ENCODE measurements at places on chromosomes 11 and 22.

- no peak for DNase-seq
Measured at GRCh38 chr22:28282405-28283067, 363.5 kb upstream of the PITPNB start.

- no peak for DNase-seq
Measured at GRCh38 chr22:45911601-45912271, 65.2 kb downstream of the WNT7B start.

DNA sequence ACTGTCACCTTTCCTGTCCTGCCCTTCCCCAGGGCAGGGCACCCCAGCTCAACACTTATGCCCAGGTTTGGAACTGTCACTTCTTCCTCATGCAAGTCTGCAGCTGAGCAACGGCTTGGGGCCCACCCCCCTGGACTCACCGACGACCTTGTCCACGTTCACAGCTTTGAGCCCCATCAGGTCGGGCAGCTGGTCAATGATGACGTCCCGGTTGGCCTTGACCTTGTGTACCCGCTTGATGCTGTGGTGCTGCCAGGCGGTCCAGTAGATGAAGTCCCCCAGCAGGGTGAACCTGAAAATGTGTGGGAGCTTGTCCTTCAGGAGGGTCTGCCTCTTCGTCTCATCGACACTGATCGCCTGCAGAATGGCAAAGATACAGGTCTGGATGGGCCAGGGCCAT lies 135.0 kb downstream of the CRYBB2 start:
- no peak for DNase-seq

DNA sequence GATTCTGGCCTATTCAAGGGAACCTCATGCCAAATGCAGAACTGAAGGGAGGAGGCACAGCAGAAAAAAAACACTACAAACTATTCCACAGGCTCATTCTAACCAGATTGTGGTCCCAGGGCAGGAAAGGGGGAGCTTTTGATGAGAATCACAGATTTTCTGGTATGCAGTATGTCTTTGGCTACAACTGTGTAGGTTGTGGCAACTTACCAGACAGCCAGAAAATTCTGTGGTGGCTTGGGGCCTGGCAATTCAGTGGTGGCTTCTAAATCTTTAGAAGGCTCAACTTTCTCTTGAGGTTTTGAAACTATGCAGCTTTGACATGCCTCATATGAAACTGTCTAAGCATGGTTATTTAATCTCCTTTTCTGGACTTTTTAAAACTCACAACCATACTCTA lies 850.8 kb upstream of the CCDC90B start:
- no peak for DNase-seq

- DNase-seq, result no peak
Measured at GRCh38 chr22:41828516-41828915, 4.4 kb upstream of the SREBF2 start.

- peak; percentile 61 for DNase-seq
Measured at GRCh38 chr22:35540595-35541253, at the start of gene RASD2. Gene RASD2, plus strand, starts transcription at chr22:35540831. Its CDS starts 5,979 bp downstream, at chr22:35546810.

- DNase-seq, result no peak
Measured at GRCh38 chr11:59857439-59858434, 8.6 kb downstream of the TCN1 start.

- DNase-seq, result peak; percentile 67
Measured at GRCh38 chr11:69888483-69889181, 69.4 kb upstream of the FGF3 start.

GRCh38 chr11:75369560-75370255 lies 18.2 kb upstream of the ARRB1 start:
- DNase-seq, result no peak

DNA sequence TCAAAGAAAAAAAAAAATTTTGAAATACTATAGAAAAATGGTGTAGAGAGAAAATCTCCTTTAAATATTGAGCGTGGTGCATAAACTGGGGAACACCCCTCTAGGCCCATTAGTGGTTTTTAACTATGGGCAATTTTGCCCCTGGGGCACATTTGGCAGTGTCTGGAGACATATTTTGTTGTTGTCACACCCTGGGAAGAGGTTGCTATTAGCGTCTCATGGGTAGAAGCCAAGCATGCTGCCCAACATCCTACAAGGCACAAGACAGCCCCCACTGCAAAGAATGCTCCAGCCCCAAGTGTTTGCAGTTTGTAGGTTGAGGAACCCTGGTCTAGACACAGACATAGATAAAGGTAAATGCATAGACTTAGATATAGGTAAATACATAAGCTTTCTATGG lies 92.6 kb downstream of the KIAA1671 start:
- DNase-seq, result no peak

GRCh38 chr11:117820071-117820470 lies 4.5 kb downstream of the FXYD2 start:
- no peak for DNase-seq

GRCh38 chr11:58621586-58622262 lies 741 bp upstream of the CNTF start:
- no peak for DNase-seq

GRCh38 chr22:23564276-23564675 lies 15.8 kb downstream of the IGLL1 start:
- no peak for DNase-seq

DNA sequence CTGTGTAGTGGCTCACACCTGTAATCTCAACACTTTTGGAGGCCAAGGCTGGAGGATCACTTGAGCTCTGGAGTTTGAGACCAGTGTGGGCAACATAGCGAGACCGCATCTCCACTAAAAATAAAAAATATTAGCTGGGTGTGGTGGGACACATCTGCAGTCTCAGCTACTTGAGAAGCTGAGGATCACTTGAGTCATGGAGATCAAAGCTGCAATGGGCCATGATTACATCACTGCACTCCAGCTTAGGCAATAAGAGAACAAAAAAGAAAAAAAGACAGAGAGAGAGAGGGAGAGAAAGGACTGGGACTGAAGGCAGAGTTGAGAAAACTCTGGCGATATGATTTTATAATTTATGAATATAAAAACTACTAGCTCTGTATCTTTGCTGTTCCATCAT lies 473.1 kb downstream of the LRRC4C start:
- no peak for DNase-seq

DNA sequence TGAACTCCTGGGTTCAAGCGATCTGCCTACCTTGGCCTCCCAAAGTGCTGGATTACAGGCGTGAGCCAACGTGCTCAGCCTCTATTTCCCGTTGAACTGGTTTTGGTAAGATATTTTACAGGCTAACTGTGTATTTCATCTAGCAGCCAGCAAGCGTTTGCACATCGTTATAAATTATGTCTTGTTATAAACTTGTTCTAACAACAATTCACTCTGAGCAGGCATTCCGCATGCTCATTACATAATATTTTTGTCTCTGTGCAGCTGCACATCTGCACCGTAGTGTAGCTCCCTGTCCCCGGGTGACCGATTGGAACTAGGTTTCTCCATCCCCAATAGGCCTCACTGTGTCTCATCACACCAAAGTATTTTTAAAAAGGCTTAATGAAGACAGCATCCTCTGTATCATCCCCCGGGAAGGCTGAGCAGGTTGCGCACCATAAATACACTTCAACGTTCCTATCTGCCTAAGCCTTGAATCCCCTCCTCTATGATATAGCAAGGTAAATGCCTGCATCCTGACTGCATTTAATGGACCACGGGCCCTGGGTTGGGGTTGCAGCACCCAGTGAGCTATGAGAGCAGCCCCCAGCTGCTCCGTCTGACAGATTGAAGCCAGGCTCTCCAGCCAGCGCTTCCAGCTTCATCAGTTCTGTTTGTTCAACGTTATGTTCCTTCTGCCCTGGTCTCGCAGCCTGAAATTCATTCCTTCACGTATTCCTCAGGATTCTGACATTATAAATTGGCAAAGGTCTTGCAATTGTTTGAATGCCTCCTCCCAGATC lies 47.7 kb downstream of the TST start:
- no peak for DNase-seq

GRCh38 chr11:94934362-94934761 lies 39.0 kb downstream of the CWC15 start:
- DNase-seq, result no peak

DNA sequence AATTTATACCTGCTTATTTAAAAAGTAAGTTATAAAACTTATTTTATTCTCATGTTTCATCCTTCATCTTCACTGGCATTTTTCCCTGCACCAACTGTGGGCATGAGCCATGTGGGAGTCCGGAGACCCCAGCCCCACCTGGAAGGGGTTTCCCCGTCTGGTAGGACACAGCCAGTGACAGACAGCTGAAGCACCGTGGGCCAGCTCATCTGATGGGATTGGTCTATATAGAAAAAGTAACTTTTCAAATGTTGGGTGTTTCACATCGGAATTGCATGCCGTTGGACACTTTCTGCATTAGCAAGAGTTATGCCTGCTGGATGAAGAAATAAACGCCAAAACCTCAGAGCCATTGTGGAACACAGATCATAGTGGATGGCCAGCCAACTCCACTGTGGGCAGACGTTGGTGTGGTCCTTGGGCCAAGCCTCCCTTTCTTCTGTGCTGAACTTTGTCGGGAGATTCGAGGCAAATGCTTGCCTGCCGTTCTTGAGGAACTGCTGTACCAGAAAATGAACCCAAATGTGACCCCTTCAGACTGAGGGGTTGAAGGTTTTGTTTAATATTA lies 1329.3 kb downstream of the TBC1D22A start:
- no peak for DNase-seq

GRCh38 chr11:31814176-31814868 lies 3.2 kb upstream of the PAX6 start:
- no peak for DNase-seq

GRCh38 chr22:44256556-44257485 lies 55.9 kb downstream of the SHISAL1 start:
- DNase-seq, result no peak

DNA sequence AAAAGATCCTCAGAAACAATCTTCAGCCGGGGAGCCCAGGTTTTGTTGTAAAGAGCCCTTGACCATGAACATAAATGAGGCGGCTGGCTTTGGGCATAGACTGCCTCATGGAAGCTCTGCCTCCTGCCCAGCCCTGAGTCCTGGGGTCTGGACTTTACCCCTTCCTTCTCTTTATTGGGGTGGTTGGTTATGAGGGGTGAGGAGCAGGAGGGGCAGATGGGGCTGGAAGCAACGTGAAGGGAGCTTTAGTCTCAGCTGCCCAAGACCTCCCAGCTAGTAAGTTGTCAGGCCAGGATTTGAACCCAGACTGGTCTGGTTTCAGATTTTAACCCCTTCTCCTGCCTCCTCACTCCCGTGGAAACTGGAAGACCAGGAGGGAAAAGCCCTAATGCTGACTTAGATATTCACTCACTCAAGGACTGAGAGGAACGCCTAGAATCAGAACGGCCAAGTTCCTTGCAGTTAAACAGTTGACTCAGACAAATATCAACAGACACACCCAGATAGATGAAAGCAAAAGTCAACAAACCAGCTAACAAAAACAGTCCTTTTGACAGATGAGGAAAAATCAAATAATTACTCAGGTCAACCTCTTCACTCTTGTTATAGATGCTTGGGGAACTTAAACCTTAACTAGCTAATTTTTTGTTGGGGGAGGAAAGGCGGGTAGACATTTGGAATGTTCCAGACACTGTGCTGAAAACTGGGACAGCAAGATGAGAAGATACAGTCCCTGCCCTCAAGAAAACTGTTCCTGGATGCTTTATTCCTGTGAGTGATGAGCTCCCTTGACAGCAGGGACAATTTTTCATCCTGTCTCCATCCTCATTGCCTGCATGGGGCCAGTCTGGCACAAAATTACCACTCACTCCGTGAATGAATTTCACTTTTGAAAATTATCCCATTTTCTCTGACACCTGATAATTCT lies 20.8 kb upstream of the ARRB1 start:
- DNase-seq, result no peak

GRCh38 chr11:72712168-72712751 lies 38.0 kb upstream of the PDE2A start:
- DNase-seq, result no peak

Data from NAMALWA (cell line).